ENCODE measurements at places on chromosomes 1 and 21. TPM values are rescaled to one million over a fixed set of nuclear protein-coding genes. Genes with fewer than 3 reads are reported as not detected.

DNA sequence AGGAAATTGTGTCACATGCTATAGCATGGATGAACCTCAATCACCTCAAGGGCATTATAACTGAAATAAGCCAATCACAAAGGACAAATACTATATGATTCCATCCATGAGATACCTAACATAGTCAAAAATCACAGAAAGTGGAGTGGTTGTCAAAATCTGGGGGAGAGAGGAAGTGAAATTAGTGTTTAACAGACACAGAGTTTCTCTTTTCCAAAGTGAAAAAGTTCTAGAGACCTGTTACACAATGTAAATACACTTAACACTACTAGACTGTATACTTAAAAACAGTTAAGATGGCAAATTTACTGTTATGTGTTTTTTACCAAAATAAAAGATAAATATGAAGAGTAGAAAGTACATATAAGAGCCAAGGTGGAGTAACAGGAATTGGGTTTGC is 31.8 kb downstream of the ZNF644 start:
- no peak for DNase-seq
- no peaks in the 10 kb centered on the region for H3K36me3 ChIP-seq
- H3K27me3 ChIP-seq = no peaks in the 10 kb centered on the region
- no peaks in the 10 kb centered on the region for H3K4me1 ChIP-seq

HTR1D gene
- 0.93 TPM for total RNA-seq

DNA sequence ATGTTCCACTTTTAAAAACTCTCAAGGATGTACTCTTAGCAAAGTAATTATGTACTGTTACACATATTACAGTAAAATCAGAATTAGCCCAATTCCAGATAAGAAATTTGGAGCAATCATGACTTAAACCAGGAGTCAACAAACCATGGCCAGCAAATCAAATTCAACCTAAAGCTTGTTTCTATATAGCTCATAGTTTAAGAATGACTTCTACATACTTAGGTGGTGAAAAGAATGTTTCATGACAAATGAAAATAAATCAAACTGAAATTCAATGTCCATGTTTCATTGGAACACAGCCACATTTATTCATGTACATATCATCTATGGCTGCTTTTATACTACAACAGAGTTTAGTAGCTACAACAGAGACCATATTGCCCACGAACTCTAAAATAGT is 35.1 kb downstream of the FRRS1 start:
- no peaks in the 10 kb centered on the region for H3K27me3 ChIP-seq
- no peaks in the 10 kb centered on the region for H3K36me3 ChIP-seq
- no peak for DNase-seq
- H3K4me3 ChIP-seq = no peak overlapping the region

DNA sequence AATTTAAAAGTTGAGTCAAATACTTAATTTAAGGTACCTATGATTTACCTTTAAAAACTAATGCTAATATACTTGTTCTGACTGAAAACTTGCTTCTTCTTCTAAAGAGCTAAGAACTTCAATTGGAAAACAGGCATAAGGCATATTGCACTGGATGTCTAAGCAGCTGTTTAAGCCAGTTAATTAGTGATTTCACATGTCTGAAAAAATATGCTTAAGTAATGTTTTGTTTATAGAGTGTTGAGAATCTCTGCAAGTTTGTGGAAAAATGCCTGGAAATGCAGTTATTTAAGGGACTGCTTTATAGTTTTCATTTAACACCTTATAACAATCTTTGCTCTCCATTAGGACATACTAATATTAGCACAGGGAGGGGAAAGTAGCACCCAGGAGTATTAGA is 28.2 kb downstream of the UBE2U start:
- H3K4me3 ChIP-seq = no peak overlapping the region
- H3K27me3 ChIP-seq = no peaks in the 10 kb centered on the region
- no peak overlapping the region for H3K27ac ChIP-seq
- no peak for DNase-seq
- H3K36me3 ChIP-seq = no peaks in the 10 kb centered on the region
- no peaks in the 10 kb centered on the region for H3K4me1 ChIP-seq

- no peaks in the 10 kb centered on the region for H3K27me3 ChIP-seq
- DNase-seq = no peak
Measured at GRCh38 chr1:152565535-152566215, 905 bp downstream of the LCE3E start.

- H3K36me3 ChIP-seq = no peaks in the 10 kb centered on the region
- no peak for DNase-seq
- no peak overlapping the region for H3K4me3 ChIP-seq
- no peaks in the 10 kb centered on the region for H3K27me3 ChIP-seq
Measured at GRCh38 chr1:93779540-93780165, 98.0 kb upstream of the BCAR3 start.

- no peak for DNase-seq
- no peaks in the 10 kb centered on the region for H3K4me1 ChIP-seq
- H3K27ac ChIP-seq = no peak overlapping the region
- H3K4me3 ChIP-seq = no peak overlapping the region
- H3K36me3 ChIP-seq = no peaks in the 10 kb centered on the region
Measured at GRCh38 chr1:239367196-239367810, 19.1 kb upstream of the CHRM3 start.

Measured in upper lobe of right lung (tissue), 1 donor.